Suppressor macrophage treated with lipopolysaccharide for 1 hour (primary cell): ENCODE measurements at places on chromosomes 11 and 22.

DNA sequence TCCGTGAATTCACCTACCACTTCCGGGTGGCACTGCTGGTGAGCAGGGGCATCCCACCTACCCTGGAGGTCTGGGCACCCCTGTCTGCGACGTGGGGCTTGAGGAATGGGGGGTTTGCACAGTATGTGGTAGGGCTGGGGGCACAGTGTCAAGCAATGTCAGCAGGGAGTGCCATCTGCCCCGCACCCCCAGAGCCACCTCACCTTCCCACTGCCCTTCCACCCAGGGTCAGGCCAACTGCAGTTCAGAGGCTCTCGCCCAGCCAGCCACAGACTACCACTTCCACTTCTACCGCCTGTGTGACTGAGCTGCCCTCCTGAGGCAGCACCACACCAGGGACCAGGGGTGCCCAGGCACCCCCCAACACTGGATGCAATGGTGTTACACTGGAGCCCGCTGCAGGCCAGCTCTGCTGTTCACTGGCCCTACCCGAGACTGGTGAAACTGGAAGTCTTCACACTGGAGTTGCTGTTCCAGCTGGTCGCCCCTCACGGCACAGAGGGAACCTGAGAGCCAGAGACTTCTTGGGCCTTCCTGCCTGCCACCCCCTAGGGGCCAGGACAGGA is 6.5 kb downstream of the TMEM258 start:
- DNase-seq = no peak

- DNase-seq = no peak
These were observed 7.6 kb downstream of the BRSK2 start for GRCh38 chr11:1397146-1397861.

DNA sequence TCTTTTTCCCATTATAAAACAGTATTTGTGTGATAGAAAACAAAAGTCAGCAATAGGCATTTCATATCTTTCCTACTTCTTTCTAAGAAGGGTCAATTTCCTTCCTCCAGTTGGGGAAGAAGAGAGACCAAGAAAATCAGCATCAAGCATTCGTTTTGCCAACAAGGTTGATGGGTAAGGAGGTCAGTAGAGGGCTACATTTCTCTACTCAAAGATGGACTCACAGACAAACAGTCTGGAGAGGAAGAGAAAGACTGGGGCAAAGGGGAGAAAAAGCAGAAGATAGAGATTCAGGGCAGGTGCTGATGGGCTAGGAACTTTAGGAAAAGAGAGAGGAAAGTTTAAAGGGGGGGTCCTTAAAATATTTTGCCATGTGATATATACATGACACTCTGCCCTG is 8.6 kb upstream of the MTNR1B start:
- no peak for DNase-seq

DNA sequence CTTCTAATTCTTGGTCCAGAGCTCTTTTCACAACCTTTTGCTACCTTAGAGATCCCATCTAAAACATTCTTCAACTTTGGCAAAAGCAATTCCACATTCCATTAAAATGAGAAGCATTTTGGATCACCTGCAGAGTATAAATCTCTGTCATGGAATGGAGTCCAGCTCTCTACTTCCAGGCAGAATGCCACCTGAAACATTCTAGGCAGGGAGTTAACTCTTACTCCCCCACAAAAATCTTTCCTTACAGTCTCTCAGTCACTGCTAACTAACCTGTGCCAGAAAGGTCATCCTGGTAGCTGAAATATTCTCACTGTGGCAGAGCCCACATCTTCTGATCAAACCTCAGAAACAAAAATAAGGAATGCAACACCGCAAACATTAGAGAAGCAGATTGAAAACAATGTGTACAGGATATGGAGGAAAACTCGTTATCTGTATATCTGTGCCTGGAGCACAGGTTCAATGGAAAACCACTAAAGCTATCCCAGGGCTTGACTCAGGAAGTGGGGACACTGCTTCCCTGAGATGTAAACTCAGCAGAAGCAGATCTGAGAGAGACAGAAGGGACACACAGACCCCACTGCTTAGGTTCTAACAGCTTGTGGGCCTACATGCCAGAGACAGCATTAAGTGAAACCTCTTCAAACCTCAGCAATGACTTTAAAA is 78.9 kb downstream of the KCNC1 start:
- DNase-seq = no peak

DNA sequence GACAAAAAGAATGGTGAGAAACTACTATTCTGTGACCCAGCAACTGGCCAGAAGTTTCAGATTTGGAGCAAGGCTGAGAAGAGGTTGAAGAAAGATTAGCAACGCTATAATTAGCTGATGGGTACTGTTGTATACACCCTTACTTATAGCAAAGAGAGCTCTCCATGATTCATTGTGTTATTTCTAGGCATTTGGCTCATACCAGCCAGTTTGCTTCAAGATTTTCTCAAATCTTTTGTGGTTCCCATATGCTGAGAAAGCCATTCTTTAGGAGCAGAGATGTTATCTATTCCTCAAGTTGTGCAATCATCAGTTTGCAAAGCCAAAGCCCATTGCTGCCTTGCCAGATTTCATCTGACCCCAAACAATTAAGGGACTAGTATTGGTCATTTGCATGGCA is 179.4 kb downstream of the ETS1 start:
- no peak for DNase-seq
